ENCODE measurements at places on chromosomes 2 and 18.

DNA sequence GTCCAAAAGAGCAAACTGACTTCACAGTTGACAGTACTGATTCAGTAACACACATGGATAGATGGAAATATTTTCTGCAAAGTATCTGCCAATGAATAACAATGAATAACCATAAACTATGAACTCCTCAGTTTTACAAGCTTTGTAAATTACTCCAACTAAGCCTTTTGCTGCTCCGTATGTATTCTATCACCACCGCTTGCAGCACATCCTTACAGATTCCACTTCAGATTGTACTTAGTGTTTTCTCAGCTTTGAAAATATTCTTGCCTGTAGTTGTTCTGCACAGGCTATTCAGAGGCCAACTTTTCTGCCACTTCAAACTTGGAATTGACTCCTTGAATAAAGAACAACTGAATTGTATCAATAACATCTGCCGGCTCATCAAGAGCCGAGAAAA lies 36.2 kb downstream of the TLK1 start:
- DNase-seq, result no peak

DNA sequence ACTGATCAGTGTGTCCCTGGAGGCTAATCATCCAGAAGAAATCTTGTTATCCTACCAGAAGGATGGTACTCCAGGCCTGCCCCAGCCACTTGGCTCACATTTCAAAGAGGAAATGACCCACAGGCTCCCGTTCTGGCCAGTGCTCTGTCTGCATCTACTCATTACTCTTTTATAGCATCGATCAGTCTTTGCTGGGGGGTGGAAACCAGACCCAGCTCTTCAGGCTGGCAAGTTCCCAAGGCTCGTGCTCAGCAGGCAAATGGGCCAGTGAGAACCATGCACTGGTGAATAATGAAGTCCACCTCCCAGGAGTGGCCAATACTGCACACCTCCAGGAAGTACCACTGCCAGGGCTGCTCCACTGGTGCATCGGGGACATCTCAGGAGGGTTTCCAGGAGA lies 38.8 kb downstream of the DNER start:
- no peak for DNase-seq

DNA sequence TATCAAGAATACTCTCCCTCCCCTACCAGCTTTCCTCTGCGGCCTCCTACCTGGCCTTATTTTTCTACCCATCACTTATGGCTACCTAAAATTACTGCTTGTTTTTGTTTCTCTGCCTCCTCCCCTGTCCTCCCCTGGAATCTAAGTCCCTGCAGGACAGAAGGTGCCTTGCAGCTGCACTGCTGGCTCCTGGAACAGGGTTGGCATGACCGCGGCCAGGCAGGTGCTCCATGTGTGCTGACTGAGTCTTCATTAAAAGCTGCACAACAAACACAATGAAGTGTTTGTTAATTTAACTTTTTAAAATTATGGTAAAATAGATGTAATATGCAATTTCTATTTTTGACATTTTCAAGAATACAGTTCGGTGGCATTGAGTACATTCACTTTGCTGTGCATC lies 171.9 kb upstream of the FHL2 start:
- DNase-seq, result no peak

- DNase-seq, result peak; percentile 72
Measured at GRCh38 chr2:201118121-201118960, 2.4 kb downstream of the CFLAR start.

DNA sequence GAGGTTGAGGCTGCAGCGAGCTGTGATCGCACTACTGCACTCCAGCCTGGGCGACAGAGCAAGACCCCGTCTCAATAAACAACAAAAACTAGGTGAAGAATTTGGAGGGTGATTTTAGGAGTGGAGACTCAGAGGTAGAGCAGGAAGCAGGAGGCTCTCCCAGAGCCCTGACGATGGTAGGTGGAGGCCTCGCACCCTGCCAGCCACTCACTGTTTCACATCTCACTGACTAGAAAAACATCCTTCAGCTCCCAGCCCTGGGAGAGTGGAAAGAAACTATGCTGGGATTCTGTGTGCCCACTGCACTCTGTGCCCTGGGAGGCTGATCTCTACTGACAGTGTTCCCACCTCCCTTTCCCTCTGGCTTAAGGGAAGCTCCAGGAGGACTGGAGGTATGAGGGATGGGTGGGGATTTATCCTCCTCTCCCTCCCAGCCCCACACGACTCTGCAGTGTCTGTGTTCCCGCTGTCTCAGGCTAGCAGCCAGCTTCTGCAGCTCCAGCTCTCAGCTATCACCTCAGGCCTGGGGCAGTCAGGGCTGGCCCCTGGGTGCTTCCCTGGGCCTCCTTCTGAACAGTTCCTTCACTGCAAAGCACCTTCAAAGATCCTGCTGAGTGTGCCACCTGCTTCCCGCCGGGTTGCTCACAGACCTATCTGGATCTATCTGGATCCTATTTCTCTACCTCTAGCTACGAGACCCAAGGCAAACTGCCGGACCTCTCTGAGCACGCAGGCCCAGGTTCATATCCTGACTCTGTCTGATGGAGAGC lies 9.6 kb downstream of the CIB4 start:
- no peak for DNase-seq

- DNase-seq, result no peak
Measured at GRCh38 chr2:9991829-9992273, 40.4 kb downstream of the GRHL1 start.

GRCh38 chr2:156005999-156006712 lies 326.4 kb downstream of the NR4A2 start:
- DNase-seq, result no peak

DNA sequence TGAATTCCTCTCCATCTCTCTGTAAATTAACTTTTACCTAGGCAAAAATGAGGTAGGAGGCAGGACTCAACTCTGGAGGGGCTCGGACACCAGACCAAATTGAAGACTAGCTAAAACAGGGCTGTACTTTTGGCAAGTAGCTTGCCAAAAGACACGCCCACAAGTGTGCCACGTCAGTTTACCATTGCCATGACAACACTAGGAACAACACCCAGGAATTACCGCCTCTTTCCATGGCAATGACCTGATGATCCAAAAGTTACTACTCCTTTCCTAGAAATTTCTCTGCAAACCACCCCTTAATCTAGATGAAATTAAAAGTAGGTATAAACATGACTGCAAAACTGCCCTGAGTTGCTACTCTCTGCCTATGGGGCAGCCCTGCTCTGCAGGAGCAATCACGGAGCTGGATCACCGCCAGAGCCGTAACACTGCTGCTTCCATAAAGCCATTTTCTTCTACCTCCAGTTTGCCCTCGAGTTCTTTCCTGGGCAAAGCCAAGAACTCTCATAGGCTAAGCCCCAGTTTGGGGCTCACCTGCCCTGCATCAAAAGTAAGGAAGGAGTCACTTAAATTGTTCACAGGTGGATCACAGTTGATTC lies 66.0 kb upstream of the FAM136A start:
- DNase-seq, result no peak

- no peak for DNase-seq
Measured at GRCh38 chr2:30425326-30425725, 21.7 kb upstream of the LCLAT1 start.

DNA sequence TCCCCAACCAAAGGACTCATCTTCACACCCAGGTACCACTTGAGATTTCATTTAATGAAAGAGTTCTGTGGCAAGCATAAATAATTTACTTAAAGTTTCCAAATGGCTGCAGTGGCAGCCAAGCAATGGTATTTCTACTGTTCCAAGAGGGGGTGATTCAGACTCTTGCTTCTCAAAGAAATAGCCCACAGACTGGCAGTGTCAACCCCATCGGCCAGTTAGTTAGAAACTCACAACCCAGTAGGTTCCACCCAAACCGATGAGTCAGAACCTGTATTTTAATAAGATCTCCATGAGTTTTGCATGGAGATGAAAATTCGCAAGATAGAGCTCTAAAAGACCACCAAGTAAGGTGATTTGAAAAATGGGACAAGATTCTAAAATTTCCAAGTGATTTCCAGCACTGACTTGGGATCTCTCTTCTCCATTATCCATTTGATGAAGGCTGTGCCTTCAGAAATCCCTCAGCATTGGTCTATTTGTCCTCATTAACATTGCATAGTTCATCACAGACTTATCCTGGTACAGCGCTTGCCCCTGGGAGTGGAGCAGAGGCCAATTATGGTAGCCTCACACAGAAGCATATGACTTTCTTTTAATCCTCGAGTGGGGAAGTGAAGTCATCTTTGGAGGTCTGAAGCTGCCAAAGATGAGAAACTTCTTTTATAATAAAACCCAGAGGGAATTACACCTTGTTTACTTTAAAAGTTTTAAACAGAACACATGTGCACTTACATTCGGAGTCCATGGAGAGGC lies 361.4 kb upstream of the ID2 start:
- DNase-seq, result no peak

- DNase-seq, result no peak
Measured at GRCh38 chr2:179272406-179273192, 8.0 kb upstream of the SESTD1 start.

DNA sequence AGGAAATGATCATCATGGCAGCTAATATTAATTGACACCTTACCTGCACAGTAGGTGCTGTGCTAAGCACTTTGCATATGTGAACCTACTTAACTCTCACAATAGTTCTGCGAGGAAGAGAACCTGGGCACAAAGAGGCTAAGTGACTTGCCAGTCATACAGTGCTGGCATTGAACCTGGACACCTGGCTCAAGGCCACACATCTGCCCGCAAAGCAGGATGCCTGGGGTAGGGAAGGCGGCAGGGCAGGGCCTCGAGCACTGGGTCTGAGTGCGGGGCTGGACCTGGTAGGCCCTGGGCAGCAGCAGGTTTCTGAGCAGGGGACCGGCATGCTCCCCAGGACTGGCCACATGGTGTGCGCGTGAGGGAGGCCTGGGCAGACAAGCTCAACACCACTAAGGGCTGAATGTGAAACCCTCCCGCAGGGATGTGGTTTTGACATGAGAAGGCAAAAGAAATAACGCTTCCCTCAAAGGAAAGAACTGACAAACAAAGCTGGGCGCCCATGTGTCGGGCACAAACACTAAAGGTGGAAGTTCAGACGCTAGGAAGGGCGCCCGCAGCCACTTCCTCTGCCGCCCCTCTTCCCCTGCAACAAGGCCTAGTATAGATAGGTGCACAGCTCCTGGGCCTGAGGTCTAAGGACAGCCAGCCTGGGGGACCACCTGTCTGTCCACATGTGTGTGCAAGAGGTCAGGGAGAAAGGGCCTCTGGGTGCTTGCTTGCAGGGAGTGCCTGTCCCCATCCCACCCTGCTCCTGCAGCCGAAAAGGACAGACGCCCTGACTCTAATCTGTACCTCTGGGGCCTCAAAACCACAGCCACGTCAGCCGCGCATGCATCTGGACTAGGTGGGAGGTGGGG lies 92.5 kb downstream of the ZFP36L2 start:
- peak; percentile 41 for DNase-seq

- no peak for DNase-seq
Measured at GRCh38 chr2:70509565-70509964, 44.1 kb downstream of the TGFA start.

GRCh38 chr2:190180313-190181122 lies 118.0 kb upstream of the MSTN start:
- no peak for DNase-seq

DNA sequence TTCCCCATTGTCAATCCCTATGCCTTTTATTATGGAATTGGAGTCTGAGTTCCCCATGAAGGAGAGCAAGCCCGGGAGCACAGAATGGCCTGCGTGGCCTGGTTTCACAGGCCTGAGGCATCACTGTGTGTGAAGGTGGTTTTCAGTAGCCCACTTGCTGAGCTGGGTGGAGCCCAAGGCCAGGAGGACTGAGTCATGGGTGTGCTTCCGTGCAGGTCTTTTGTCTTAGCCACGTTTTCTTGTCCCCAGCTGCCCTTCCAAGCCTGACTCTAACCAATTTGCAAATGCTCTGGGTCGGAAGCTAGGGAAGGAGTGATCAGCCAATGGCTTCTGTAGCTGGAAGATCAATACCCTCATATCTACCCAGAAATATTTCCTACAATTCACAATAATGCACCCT lies 119.2 kb downstream of the MAPK4 start:
- no peak for DNase-seq

- DNase-seq, result no peak
Measured at GRCh38 chr18:55672574-55673361, 84.8 kb upstream of the TCF4 start.

- no peak for DNase-seq
Measured at GRCh38 chr2:200962811-200963123, 693 bp downstream of the ORC2 start.

- DNase-seq, result no peak
Measured at GRCh38 chr18:22739061-22739642, 194.0 kb upstream of the RBBP8 start.

- DNase-seq, result no peak
Measured at GRCh38 chr2:24828238-24828996, 35.2 kb downstream of the CENPO start.

DNA sequence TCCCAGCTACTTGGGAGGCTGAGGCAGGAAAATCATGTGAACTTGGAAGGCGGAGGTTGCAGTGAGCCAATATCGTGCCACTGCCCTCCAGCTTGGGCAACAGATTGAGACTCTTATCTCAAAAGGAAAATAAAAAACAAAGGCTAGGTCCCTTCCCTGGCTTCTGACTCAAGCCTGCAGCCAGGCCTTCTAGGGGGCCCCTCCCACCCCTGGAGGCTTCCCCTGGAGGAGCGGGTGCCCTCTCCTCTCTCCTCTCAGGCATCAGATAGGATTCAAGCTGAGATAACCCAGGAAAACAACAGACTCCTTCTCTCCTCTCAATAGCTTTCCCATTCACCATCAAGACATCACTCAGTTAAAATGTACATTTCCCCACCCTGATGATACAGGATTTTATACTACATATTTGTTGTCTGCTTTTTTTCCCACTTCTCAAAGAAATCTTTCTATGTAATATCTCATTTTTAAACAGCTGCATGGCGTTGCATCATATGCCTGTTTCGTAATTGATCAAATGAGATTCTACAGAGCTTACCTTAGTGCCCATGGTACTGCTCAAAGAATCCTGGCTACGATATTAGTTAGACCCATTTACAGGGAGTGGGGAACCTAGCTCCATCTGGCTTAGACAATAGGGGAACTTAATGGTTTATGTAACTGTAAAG lies 20.6 kb upstream of the C2orf72 start:
- no peak for DNase-seq

GRCh38 chr18:26208977-26209376 lies 17.3 kb upstream of the TAF4B start:
- no peak for DNase-seq

DNA sequence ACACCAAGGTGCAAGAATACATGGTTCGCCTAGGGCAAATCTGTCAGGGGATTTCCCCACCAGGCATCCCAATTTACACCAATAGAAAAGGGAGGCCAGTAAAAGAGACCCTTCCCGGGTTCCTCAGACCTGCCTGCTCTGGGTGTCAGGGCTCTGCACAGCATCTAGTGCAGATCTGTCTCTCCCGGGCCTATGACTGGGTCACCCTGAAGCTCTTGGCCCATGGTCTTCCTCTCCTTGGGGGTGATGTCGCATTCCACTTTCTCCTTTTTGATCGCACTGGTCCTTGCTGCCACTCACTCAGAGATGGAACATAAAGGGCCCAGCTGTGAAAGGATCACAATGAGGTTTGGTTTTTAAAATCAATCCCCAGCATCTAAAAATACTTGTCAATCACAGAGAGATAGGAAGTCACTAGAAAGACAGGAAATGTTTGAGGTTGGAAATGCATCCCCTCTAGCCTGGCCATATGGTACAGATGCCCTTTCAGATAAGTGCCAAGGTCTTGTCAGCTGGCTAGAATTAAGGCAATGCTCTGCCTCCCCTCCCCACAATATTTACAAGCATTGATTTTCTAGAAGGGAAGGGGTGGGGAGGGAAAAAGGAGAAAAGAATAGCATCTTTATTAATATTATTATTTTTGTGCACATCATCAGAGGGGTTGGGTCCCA lies 34.9 kb upstream of the AFTPH start:
- DNase-seq, result no peak

GRCh38 chr18:43681661-43682060 lies 404.4 kb upstream of the SYT4 start:
- no peak for DNase-seq

GRCh38 chr2:84741182-84741822 lies 139.6 kb downstream of the TRABD2A start:
- DNase-seq, result peak; percentile 2
